Putamen (tissue), 1 donor: ENCODE measurements at places on chromosomes 3 and 15.

DNA sequence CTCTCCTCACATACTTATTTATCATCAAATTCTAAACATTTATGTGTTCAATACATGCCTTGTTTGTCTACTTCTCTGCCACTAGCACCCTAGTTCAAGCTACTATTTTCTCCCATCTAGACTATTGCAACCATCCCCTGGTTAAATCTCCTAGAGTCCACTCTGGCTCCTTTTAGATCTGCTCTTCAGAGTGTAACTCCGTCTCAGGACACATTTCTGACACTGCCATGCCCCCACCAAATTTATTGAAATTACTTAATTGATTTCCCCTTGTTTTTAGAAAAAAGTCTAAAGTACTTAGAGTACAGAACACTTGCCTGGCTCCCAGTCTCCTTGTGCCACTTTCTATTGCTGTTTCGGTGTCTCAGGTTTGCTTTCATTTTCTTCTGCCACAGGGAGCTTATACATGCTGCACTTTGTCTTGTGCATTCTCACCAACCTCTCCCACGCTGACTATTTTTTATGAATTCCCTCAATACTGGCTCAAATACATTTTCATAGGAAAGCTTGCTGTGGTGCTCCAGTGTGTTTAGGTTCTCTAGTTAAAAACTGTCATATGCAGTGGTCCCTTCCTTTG lies 792.3 kb downstream of the DIPK2A start:
- peak; percentile 26 for DNase-seq

GRCh38 chr3:37626736-37627565 lies 234.7 kb upstream of the CTDSPL start:
- no peak for DNase-seq

GRCh38 chr15:68983961-68984481 lies 30.5 kb upstream of the NOX5 start:
- DNase-seq = no peak

DNA sequence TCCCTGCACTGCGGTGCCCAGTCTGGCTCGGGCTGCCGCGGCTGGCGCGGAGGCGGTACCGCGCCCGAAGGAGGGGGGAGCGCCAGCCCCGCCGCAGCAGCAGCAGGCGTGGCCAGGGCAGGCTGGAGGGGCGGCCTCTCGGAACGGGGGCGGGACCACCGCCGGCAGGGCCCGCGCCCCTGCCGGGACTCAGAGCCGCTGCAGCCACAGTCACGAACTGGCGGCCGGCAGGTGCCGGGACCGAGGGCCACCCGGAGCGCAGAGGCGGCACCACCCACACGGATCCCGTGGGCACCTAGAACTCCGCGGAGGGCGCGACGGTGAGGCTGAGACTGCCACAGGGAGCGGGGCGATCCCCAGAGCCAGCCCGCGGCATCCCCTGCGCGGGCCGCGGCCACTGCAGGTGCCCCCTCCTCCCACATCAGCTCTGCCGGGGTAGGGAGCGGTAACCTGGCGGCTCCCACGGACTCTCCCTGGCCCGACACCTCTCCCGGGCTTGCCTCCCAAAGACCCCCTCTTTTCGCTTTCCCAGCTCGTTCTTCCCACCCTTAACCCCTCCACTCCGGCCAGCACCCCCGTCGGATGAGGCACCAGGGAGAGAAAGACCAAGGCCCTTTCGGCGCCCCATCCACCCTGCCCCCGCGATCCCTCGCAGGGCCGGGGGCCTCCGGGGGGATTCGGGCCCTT lies at the start of gene VWA5B2:
VWA5B2 (plus strand) TSS at position 192 of the 687 bp plus-strand sequence. CDS start 944 bp downstream, outside the sequence.
- DNase-seq = peak; percentile 29

DNA sequence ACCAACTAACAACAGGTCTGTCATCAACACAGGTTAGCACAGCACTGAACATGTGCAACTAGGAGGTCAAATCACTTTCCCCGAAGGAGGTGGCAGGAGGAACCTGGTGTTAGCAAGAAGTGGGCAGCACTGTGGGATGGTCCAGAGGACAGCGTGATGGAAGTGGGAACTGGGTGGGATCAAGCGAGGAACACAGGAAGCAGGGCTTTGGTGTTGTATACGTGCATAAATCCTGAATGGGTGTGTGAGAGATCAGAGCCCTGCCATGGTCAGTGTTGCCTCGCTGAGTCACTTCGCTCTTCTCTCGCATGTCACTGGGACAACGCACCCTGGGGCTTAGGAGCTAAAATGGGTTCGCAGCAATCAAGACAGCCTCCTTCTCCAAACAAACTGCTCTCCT lies 62.1 kb downstream of the MOBP start:
- DNase-seq = no peak
